Skin of body (tissue), 3 donors: ENCODE measurements at places on chromosomes 5 and 9. TPM values are rescaled to one million over a fixed set of nuclear protein-coding genes. Genes with fewer than 3 reads are reported as not detected.

The STPG3 gene
- not detected for total RNA-seq

The PCDHB16 gene
- total RNA-seq, result 2.5 TPM

The CCNI2 gene
- 0.30 TPM for total RNA-seq

The AGXT2 gene
- total RNA-seq, result not detected

The FBXL7 gene
- 8.6 TPM for total RNA-seq

The OR1L6 gene
- not detected for total RNA-seq

DNA sequence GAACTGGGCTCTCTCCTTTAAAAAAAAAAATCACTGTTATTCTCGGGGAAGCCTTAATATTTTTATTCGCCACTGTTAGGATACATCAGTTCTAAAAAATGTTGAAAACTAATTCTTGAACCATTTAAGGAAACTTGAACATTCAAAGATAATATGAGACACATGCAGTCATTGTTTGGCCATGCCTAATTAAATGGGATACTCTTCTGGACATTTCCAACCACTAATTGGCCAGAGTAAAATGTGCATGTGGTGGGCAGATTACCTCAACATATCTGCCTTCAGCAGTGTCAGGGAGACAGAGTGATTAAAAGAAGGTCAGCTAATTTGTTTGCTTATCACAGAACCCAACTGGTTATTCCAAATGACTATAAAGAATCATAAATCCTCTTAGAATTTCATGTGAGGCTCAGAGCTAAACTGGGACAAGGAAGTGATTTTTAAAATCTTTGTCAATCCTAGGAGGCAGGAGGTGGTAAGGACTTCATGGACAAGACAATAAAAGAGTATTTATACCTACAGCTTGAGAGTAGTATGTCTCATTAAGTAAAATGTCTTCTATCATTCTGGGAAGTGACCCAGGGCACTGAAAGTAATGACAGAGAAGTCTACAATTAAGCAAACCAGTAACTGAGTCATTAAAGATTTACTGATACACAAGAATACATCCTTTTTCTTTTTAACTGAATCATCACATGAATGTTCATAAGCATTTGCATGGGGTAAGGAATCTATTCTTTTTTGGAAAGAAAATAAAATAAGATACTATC lies 242.9 kb upstream of the TRPM3 start:
- DNase-seq, result no peak

DNA sequence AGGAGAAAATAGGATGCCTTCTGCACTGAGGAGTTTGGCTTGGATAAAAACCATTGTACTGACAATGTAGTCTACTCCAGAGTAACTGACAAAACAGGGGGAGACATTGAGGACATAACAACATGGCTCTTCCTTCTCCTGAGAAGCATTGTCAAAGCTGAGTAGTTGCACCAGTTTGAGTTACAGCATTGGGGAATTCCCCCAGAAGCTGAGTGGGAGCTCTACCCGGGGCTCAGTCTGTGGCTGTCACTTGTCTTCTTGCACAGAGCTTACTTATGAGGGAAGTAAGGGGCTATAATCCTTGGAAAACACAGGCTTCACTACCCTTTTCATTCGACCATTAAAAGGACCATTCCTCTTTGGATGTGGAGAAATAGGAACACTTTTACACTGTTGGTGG lies 21.2 kb downstream of the HSPB3 start:
- DNase-seq, result no peak

GRCh38 chr5:72884892-72885291 lies 68.4 kb downstream of the TNPO1 start:
- DNase-seq, result no peak

DNA sequence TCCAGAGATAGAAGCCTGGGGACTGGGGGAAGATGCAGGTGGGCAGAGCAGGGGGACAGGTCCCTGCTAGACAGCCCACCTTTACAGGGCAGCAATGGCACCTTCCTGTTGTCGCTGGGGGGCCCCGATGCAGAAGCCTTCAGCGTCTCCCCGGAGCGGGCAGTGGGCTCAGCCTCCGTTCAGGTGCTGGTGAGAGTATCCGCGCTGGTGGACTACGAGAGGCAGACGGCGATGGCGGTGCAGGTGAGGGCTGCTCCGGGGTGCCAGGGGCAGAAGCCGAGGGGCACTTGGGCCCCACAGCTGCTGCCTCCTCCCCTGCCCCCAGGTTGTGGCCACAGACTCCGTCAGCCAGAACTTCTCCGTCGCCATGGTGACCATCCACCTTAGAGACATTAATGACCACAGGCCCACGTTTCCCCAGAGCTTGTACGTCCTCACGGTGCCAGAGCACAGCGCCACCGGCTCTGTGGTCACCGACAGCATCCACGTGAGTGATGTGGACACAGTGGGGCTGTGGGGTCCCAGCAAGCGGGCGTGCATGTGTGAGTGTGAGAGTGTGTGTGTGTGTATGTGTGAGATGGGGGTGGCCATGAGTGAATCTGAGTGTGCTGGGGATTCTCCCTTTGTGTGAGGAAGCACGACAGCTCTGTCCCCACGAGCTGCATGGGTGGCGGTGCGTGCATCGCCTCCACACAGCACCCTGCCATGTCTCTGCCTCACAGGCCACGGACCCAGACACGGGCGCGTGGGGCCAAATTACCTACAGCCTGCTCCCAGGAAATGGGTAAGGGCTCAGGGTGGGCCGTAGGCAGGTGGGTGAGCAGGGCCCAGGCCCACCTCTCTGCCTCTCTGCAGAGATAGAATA lies 28.4 kb downstream of the CDHR2 start:
- no peak for DNase-seq

- DNase-seq, result peak; percentile 97
Observed at GRCh38 chr9:91992461-91993041, 42.5 kb upstream of the ROR2 start.

DNA sequence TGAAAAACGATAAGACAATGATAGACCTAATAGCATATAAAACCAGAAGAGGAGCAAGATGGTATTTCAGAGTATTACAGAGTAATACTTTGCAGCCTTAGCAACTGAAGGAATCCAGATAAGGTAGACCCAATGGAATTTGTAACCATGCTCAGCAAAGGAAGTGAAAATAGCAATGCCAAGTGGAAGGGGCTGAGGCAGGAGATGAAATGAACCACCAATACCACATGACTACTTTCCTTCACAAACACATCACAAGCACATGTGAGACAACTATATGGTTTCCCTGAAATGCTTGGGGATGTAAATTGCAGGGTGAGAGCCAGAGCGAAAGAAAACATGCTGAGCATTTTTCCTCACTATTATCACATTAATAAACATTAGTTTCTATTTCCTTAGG lies 79.8 kb upstream of the MELK start:
- DNase-seq, result no peak

GRCh38 chr9:86304236-86304730 lies 21.9 kb upstream of the ISCA1 start:
- no peak for DNase-seq

- no peak for DNase-seq
Observed at GRCh38 chr5:145858959-145859358, 13.9 kb downstream of the GRXCR2 start.

GRCh38 chr5:19125956-19126713 lies 861.9 kb downstream of the CDH18 start:
- no peak for DNase-seq

DNA sequence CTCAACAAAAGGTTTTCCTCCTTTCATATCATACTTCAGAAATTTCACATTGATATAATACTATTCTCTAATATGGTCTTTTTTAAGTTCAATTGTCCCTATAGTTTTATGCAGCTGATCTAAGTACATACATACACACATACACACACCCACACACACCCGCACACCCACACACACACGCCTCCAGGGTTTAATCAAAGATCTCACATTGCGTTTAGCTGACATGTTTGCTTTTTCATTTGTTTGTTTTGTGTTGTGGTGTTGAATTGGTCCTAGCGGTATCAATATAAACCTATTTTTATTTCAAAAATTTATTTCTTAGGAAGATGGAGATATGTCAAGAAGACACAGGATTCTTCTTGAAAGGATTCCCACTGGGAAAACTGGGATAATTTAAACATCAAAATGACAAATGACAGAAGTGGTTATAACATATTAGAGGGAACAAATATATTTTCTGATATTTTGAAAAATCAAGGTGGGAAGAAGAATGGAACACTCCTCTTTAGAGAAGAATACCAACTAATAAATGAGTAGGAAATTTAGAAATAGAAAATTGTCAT lies 434.9 kb upstream of the SLC30A5 start:
- no peak for DNase-seq

GRCh38 chr5:88676637-88677375 lies 206.2 kb downstream of the MEF2C start:
- no peak for DNase-seq

GRCh38 chr5:176564002-176564401 lies 14.9 kb downstream of the CDHR2 start:
- DNase-seq, result no peak

DNA sequence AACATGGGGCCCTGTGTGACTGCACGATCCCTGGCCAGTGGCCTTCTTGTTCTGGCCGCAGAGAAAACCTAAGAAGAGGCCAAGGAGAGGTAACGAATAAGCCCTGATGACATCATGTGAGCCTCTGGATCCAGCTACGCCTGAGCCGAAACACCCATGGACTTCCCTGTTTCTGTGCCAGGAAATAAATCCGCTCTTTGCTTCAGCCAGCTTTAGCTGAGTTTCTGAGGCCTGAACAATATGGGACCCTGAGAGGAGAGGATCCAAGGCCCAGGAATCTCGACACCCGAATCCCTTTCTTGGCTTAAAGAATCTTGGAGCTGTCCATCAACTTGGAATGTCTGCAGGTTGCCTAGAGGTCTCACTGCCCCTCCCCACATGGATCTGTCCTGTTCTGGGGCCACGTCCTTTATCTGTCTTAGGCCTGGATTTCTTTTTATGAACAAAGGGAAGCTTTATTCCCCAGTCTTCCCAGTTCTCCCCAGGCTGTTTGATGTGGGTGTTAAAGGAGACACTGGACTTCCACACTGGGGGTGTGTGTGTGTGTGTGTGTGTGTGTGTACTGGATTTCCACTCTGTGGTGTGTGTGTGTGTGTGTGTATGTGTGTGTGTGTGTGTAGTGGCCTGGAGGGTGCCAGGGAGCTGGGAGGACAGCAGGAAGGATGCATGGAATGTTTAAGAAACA lies 13.7 kb downstream of the IER5L start:
- DNase-seq, result peak; percentile 85

DNA sequence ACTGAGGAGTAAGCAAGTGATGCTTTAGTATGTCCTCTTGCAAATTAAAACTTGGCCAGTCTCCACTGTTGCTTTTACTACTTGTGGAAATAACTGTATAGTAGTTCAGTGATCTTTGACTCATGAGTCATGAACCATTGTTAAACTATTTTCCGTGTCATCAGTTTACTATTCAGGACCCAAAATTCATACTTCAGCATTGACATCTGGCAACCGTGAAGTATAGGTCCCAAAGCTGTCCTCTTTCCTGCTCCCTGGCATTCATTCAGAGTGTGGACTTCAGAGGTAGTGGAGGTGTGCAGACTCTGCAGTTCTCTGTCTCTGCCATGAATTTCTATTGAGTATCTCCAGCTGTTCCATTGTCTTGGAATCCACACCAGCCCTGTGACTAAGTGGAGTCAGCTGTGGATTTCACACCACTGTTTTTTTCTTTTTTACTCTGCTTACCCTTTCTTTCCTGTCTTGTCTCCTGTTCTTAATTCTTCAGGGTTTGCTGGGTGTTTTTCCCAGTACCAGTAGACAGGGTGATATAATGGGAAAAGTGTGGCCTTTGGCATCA lies 7.5 kb downstream of the TDRD7 start:
- peak; percentile 12 for DNase-seq

DNA sequence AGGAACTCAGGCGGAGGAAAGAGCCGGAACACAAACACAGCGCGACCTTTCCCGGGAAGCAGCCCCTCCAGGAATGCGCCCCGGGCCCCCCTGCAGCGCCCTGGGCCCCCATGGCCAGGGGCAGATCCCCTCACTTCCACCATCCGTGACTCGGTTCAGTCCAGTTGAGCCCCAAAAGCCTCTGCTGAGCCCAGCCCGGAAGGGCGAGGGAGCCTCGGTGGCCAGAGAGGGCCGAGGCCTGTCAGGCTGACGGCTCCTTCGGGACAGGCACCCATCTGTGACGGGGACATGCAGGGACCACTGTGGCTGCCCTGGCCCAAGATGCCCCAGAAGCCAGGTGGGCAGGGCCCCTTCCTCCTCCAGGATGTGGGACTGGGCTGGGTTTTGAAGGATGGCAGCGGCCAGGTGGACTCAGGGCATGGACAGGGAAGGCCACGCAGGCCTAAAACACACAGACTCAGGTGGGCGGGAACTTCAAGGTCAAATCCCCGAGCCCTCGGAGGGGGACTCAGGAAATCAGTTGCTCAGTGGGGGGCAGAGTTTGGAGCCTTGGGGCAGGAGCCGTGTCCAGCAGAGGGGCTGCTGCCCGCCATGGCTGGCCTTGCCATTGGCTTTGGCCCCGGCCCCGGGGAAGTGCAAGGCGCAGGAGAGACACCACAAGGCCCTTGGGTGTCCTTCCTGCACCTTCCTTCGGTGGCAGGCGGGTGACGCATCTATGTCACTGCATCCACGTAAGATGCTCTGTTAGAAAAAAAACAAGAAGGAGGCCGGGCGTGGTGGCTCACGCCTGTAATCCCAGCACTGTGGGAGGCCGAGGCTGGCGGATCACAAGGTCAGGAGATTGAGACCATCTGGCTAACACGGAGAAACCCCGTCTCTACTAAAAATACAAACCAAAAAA lies 29.7 kb upstream of the ABO start:
- no peak for DNase-seq

GRCh38 chr9:68648971-68649370 lies 56.1 kb upstream of the PIP5K1B start:
- no peak for DNase-seq

DNA sequence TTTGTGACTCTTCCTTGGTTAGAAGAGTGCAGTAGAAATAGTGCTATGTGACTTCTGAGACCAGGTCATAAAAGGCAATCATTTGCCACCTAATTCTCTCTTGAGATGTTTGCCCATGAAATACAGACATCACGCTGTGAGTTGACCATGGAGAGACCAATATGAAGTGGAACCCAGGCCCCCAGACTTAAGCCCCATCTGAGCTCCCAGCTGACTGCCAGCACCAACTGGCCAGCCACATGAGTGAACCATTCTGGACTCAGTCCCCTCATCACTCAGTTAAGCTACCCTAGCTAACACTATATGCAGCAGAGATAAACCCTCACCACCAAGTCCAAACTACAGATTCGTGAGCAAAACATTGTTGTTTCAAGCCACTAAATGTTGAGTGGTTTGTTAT lies 60.7 kb upstream of the NIPBL start:
- no peak for DNase-seq

- DNase-seq, result no peak
Observed at GRCh38 chr9:129556491-129557191, 64.3 kb downstream of the C9orf50 start.

DNA sequence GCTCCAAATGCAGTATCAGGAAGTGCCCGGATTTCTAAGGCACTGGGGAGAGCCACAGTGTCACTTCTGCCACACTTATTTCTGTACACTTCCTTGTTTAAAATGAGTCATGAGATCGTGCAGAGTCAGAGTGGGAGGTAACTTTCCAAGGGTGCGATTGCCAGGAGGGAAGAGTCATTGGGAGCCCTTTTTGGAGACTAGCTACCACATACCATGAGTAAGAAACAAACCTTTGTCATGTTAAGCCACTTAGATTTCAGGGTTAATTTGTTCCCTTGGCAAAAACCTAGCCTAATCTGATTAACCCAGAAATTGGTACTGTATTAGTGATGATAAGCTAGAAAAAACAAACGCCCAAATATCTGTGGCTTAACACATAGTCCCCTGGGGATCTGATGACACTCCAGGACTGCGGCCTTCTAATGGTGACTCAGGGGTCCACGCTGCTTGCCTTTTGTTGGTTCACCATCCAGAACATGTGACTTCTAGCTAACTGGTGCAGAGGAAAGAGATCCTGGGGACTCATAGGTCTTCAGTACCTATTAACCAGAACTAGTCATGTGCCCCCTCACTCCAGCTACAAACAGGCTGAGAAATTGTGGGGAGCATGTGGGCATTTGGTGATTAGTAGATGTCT lies 48.6 kb upstream of the TLE1 start:
- no peak for DNase-seq
